ENCODE measurements at places on chromosomes 1 and 21.

DNA sequence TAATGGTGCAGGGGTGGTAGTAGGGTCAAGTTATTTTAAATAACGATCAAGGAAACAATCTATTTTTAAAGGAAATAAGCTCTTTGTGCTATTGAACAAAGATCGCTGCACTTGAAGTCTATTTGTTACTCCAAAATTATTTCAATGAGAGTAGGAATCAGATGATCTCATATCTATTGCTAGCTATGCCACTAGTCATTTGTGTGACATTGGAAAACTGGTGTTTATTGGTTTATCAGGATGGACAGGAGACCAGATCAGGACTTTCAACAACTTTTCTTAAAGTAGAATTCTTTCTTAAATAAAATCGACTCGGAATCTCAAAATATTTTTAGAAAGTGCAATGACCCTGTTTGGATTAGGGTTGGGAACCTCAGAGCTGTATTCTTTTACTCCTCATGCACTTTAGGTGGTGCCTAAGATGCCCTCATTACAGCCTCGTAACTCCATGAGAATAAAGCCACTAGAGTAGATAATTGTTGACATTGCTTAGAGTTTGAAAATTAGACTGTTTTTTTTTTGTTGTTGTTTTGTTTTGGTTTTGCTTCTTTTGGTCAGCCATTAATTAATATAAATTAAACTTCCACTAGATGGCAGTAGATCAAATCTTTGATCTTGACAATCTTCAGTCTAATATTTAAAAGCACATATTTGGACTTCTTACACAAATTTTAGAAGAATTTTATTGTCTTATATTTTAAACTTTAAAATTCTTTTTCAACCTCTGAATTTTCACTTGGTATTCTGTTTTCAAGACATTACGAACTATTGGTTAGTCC lies 352.4 kb downstream of the USP25 start:
- DNase-seq = no peak

DNA sequence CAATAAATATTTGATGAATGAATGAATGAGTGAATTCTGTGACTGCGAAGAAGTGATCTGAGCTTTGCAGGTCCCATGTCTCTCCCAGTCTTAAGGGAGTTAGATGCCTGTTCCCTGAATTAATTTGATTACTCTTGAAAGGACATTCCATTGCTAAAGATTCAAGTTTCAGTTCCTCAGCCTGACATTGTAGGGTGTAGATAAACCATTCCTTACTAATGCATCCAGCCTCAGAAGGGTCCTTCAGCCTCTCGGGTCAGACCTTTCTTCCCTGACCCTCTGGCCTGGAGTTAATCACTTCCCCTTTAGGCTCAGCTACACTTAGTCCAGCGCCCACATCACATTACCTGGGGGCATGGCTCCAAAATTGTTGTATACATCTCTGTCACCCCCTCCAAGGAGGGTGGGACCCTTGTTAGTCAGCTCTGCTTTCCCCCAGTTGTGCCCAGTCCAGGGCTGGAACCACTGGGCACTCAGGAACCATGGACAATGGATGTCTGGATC lies 2.6 kb downstream of the INSRR start:
- DNase-seq = no peak

DNA sequence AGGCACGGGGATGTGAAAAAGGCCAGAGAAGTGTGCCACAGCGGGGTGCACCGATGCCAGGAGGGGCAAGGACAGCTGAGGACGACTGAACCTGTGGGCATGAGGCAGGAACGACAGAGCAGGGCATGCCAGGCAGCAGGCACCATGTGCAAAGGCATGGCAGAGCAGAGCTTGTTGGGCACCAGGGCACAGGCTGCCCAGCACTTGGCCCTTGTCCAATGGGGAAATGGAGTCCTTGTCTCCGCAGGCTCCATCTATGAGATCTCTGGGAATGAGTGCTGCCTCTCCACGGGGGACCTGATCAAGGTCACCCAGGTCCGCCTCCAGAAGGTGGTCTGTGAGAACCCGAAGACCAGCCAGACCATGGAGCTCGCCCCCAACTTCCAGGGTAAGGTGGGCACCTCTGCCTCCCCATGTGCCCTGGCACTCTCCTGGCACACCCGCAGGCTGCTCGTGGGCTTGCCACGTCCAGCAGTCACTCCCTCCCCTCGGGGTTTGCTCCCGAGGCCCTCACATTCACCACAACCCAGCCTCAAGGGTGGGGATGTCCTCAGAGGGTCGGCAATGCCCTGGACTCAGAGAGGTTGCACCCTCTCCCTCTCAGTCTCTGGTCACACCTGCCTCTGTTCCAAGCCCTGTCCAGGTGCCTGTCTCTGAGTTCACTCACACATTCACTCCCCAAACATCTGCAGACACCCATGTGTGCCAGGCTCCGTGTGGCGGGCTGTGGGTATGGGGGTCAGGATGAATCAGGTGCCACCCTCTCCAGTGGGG lies 4.2 kb downstream of the THEMIS2 start:
- no peak for DNase-seq

- DNase-seq = no peak
These were observed 7.6 kb upstream of the ARHGEF10L start for GRCh38 chr1:17531682-17532487.

GRCh38 chr1:9894115-9894514 lies 16.0 kb downstream of the CTNNBIP1 start:
- DNase-seq = no peak

GRCh38 chr1:230153641-230154296 lies 86.7 kb downstream of the GALNT2 start:
- no peak for DNase-seq
